NCI-H774 (cell line): ENCODE measurements at places on chromosomes 7 and 10.

DNA sequence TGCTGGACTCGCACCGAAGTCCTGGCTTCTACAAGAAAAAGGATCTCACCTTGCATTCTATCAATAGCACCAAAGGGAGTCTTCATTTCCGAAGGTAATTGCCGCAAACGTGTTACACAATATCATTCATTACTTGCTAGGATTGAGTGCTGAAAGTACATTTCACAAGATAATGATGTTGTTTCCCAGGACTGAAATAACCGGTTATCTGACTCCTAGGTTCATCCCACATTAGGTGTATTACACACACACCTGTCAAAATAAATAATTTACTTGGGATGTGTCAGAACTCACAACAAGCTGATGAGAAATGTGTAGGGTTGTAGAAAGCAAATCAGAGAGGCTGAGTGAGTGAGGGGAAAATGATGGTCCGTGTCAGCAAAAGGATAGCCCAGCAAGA is 219.4 kb upstream of the RHOBTB1 start:
- no peak for DNase-seq

- no peak for DNase-seq
Observed at GRCh38 chr10:61786728-61787127, 114.8 kb upstream of the ARID5B start.

DNA sequence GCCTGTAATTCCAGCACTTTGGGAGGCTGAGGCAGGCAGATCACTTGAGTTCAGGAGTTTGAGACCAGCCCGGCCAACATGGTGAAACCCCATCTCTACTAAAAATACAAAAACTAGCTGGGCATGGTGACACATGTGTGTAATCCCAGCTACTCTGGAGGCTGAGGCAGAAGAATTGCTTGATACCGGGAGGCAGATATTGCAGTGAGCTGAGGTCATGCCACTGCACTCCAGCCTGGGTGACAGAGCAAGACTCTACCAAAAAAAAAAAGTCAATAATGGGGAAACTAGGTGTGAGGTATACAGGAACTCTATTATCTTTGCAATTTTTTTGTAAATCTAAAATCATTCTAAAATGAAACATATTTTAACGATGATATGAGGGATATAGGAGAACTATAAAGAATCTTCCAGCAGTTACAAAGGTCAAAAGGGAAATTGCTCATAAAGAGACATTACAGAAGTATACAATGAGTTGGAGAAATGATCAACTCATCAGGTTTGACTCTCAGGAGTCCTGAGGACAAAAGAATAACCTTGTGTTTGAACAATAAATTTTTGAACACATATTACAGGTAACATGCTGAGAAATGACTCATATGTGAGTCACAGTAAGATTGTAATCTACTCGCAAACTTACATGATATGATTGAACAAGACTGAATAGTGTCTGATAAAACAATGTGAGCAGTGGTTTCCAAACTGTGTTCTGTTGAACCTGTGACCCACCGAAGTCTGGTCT is 272.6 kb downstream of the FGFR2 start:
- DNase-seq, result no peak

- DNase-seq, result no peak
Observed at GRCh38 chr10:33418301-33418700, 83.8 kb upstream of the NRP1 start.

- no peak for DNase-seq
Observed at GRCh38 chr7:144713850-144714249, 122.0 kb downstream of the TPK1 start.
